Caudate nucleus (tissue), 63 donors: ENCODE measurements at places on chromosomes 13 and 19.
A peak's percentile ranks its signal among the peaks of the same experiment; 100 is the strongest.

DNA sequence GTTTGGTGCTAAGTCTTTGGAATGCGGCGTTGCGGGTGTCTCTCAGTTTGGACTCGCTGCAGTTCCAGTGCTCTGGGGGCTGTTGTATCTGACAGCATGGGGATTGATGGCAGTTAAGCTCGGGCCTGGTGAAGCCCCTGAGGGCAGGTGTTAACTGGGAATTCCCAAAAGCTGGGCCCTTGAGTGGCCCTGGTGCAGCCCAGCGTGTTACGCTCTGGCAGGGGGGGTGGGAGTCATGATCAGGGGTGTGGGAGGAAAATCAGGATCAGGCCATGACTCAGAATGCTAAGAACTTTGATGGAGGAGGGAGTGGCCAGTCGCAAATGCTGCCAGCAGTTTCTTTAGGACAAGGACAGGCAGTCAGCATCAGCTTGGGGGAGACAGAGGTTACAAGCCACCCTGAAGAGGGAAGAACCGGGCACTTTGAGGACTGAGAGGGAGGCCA is 19.6 kb downstream of the AP2A1 start:
- DNase-seq: no peak

DNA sequence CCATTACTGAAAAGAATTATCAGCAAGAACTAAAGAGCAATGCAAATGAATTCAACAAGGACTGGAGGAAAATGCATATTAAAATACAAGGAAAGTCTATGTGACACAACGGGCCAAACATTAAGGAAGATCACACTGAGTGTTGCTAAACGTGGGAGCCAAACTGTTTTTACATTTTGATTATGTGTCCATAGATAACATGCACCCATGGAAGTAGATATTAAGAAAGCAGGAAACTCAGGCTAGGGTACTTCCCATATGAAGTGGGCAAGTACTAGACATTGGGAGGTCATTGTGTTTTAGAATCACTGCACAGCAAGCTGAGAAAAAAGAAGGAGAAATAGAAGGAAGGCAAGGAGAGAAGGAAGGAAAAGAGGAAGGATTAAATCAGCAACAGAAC is 161.8 kb downstream of the KCTD12 start:
- no peak for DNase-seq

- DNase-seq: no peak
These were observed 33.1 kb downstream of the DHRS12 start for GRCh38 chr13:51770681-51771417.

DNA sequence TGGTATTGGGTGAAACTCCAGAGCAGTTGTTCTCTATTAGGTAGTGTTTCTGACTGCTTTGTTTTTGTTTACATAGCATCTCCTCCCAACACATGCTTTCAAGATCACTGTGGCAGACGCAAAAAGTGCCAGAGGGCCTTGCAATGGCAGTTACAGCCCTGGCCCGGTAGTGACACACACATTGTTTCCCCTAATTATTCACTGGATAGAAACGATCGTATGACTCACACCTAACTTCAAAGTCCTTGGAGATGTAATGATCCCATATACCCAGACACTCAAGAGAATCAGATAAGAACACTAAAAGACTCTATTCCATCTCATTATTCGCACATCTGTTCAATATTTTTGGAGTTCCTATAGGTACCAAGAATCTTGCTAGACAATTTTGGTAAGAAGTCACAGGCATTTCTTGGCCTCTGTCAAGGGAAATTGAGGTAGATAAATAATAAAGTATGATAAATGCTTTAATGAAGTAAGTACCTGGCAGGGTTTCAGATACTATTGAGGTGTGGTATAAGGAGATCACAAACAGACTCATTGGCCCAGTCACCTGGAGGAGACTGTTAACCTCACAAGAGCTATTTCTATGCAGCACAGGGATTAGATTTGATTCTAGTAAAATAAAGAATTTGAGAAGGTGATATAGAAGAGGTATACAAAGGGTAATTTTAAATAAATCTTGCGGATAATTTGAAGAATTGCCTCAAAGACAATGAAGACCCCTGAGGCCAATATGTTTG is 485.3 kb downstream of the SLITRK6 start:
- no peak for DNase-seq

DNA sequence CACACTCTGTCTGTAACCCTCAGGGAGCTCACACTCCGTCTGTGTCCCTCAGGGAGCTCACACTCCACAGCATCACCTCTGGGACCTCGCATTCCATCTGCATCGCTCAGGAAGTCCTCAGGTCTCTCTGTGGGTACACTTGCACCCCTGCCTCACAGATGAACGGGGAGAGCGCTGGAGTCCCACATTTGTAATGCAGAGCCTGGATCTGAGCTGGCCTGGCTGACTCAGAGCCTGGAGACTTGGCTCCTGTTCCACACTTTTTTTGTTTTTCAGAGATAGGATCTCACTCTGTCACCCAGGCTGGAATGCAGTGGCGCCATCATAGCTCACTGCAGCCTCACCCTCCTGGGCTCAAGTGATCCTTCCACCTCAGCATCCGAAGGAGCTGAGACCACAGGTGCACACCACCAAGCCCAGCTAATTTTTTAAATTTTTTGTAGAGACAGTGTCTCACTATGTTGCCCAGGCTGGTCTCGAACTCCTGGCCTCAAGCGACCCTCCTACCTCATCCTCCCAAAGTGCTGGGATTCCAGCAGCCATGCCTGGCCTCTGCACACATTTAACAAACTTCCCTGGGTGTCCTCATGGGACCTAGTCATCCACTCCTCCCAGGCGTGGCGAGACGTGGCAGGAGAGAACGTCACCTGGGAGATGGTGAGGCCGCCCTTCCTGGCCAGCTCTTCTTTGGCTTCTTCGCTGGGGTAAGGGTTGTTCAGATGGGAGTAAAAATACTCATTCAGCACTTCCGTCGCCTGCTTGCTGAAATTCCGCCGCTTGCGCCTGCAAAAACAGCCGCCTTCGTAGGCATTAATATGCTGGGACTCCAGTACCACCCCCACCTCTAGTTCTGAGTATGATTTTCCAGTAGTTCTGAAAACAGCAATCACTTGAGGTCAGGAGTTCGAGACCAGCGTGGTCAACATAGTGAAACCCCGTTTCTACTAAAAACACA is 31.0 kb downstream of the CILP2 start:
- DNase-seq: no peak

- no peak for DNase-seq
These were observed 35.5 kb upstream of the KLF12 start for GRCh38 chr13:74169676-74170075.

DNA sequence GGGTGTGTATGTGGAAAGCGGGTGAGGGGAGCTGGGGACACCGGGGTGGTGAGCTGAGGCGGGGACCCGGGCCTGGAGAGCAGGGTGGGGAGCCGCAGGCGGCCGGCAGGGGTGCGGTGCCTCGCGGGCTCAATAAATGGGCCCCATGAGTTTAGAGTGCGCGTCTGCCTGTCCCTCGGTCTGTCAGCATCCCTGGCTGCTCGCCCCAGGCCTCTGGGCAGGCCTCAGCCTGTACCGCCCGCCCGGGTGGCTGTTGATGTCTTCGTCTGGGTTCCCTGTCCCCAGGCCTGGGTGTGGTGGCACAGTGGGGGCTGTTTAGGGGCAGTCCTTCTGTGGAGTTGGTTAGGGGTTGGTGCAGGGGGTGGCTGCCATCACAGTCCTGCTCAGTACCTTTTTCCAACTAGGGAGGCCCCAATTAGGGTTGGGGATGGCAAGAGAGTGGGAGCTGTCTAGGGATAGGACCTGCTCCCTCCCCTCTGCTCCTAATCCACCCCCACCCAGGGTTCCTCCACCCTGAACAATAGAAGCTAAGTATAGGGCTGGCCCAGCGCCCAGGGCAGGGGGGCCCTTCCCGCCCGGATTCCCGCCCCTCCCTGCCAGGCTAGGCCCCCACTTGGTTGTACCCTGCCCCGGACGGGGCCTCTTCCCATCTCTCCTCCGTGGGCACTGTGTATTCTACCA is 12.2 kb downstream of the CIC start:
- peak; percentile 63 for DNase-seq
